ENCODE measurements at places on chromosomes 5 and 9.

DNA sequence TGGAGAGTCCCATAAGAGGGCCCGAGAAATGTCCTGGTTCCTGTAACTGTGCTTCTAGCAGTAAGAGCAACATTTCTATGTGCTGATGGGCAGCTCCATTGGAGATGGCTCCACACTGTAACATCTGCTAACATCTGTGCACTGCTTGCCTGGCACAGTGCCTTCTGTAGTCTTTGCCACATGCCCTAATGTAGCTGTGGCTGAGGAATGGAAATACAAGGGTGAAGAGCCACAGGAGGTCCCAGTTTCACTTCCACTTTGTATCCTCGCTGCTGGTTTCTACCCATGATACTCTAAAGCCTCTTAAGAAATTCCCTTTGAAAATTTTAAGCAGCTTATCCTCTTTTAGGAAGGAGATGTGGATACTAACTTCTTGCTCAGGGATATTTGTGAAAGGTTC is 97.4 kb downstream of the HOMER1 start:
- DNase-seq = peak; percentile 11

DNA sequence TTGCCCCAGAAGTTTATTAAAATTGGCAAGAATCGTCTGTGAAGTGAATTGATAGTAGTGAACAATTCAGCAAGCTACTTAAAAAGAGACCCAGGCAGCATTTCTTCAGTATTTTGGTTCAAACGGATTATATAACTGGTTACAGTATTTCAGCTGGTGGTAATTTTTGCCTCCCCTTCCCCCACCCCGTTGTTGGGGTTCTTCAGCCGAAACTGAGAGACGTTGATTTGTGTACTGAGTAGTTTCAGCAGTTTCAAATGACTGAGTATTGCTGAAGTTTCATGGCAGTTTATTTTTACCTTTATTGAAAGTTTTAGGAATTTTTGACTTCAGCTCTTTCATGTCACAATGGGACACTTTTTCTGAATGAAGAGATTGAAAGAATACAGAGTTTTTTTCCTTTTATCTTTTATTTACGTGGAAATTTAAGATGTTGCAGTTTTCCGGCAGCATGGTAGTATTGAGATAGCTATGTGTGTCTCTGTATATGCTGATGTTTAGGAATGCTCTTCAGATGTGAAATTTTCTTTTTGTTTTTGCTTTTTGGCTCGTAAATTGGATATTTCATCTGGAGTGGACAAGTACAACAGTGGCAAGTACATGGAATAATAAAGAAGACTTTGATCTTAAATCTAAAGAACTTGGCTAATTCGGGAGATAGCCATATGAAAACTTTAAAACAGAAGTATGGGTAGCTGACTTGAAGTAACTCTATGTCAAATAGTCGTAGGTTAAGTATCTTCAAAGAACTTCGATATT is 1.9 kb downstream of the GPBP1 start:
- no peak for DNase-seq

- DNase-seq = no peak
Observed at GRCh38 chr5:160333721-160334120, 21.4 kb upstream of the CCNJL start.

DNA sequence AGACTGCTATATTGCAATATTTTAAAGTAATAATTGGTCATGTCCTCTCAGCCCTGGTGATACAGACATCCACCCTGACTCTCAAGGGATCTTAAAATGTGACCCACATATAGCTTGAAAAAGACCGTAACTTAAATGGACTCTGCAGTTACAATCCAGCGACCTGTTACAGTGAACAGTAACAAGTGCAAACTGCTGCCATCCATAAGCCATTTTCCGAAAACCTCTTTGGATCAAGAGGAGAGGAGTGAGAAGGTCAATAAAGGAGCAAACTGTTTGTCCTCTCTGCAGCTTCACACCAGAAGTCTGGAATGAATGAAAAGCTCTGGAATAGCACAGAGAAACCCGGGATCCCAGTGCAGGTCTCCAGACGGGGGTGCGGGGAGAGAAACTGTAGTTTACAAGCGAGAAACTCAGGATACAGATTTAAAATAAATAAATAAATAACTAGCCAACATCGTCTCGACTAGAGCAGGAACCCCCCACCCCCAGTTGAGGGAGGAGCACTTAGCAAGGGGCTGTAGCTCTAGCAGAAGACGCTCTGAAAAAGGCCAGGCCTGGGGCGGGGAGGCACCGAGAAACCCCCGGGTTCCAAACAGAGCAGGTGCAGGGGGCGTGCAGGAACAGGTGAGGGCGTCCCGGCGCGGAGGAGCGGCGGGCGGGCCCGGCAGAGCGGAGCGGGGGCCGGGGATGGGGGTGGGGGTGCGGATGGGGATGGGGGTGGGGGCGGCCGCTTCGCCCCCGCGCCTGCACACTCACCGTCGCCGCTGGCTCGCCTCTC is 572 bp downstream of the ZDHHC21 start:
- peak; percentile 15 for DNase-seq

DNA sequence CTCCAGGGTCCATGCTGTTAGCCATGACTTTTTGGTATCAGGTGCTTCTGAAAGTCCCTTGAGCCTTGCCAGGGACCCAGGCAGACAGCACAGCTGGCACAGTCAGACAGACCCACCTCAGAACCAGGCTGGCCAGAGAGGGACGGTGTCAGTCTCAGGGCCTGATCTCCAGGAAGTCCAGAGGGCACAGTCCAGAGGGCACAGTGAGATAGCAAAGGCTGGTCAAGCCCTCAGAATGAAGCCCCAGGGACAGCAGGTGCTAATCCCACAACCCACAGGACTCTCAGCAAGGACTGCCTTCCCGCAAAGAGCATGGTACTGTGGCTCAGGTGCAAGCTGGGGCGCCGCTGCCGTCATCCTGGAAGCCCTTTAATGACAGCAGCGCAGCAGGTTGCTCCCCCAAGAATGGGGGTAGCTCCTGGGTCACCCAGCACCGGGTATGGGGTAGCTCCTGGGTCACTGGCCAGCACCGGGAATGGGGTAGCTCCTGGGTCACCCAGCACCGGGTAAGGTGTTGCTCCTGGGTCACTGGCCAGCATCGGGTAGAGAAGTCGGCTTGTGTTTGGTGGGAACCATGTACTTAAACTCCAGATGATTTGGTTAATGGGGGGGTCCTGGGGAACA is 105.6 kb upstream of the PHYKPL start:
- no peak for DNase-seq

- no peak for DNase-seq
Observed at GRCh38 chr9:137300567-137301080, 1.4 kb downstream of the NRARP start.

DNA sequence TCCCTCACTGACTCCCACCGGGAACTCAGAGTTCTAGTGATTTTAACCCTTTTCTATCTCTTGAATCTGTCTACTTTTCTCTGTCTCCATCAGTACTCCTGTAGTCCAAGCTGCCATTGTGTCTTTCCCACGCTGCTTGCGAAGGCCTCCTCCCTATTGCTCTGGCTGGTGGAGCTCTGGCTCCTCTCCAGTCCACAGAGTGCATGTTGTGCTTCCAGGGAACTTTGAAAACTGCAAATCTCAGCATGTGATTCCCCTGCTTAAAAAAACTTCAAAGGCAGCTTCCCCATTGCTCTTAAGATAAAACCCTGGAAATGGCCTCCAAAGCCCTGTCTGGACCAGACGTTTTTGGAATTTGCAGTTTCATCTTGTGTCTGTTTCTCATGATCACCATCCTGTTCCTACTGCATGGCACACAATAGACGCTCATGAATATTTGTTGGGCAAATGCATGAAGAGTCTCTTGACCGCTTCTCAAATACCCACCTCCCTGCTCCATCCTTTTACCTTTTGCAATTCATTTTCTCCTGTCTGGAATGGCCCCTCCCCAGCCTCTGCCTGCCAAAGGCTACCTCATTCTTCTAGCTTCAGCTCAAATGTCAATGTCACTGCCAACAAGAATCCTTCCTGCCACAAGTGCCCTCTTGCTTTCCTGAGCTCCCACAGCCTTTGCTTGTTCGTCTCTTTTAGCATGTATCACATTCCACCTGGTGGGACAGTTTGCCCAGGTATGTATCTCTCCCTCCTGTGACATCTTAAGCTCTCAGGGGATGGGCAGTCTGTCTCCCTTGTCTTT is 293.2 kb downstream of the ARHGAP26 start:
- peak; percentile 43 for DNase-seq

GRCh38 chr9:130786526-130786925 is 48.5 kb upstream of the ABL1 start:
- no peak for DNase-seq

- DNase-seq = peak; percentile 44
Observed at GRCh38 chr9:107215381-107215780, 67.7 kb upstream of the RAD23B start.

DNA sequence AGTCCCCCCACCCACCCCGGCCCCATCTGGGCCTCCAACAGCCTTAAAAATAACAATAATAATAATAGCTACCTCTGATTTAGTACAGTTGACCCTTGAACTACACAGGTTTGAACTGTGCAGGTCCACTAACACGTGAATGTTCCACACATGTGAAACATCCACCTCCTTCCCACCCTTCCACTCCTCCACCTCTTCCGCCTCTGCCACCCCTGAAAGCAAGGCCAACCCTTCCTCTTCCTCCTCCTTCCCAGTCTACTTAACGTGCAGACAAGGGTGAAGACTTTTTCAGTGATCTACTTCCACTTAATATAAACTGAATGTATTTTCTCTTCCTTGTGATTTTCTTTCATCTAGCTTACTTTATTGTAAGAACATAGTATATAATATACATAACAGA is 10.8 kb downstream of the PDGFRB start:
- DNase-seq = no peak

DNA sequence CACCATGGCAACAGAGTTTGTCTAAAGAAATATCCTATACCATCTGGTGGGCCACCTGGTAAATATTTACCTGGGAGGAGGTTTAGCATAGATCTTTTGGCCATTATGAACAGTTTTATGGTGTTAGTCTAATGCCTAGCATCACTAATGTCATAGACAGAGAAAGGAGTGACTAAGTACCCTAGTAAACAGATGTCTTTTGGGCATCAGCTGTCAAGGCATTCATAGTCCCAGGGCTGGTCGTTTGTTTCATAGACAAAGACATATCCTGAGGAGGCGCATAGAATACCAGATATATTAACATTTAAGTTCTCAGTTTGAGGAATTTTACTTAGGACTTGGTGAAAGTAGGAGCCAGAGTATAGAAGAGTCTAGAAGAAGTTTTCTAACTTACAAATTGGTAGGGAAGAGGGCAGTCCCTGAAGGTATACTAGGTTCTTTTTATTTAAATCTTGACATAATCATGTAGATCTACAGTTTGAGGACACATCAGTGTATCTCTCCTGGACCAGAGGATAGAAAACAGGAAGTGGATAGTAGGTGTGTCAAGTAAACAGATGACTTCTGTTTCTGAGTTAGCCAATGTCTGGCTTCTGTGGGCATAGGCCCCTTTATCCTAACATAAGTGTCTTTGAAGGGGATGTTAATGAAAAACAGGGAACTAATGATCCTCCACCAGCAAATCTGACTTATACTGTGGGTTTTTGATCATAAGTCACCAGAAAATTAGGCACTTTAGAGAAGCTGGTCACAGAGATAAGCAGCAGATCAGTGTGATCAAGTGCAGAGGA is 105.0 kb upstream of the PRSS3 start:
- DNase-seq = no peak

DNA sequence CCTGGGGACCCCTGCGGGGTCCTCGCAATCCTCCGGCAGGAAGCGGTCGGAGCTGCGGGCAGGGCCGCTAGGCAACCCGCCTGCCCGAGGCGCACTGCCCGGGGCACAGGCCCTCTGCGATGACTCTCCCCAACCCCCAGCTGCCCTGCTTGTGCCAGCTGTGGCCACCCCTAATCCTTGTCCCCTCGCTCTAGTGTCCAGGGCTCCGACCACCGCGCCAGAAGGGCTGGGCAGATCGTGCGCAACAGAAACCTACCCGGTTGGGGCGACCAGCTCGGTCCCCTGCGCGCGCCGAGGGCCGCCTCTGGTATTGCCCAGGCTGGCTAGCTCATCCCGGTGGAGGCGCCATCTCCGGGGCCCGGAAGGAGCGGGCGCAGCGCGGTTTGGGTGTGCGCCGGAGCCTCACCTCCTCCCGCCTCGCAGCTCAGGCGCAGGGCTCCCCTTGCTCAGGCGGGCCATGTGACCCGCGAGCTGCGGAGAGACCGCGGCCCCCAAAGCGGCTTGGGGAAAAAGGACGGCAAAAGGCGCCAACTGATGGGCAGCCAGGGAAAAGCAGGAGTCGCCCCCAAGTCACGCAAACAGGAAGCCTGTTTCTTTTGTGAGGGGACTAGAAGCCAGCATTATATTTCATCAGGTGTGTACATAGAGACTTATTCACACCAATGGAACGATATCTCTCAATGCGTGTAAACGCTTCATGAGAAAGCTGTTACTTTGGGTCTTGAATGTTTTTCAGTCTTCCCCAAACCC is 46.8 kb upstream of the RNF20 start:
- peak; percentile 62 for DNase-seq

DNA sequence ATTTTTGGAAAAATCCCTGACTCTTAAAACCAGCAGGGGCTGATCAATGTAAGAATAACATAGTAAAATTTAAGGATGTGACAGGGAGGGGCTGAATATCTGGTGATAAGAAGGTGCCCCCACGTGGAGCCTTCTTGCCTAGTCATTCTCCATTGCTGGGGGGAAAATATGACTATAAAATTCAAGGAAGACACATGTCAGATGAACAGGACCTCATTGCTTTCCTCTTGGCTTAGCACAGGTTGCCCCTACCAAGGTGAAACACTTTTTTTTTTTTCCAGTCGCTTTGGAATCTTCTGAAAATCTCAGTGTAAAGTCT is 310.9 kb downstream of the EFNA5 start:
- DNase-seq = no peak

- no peak for DNase-seq
Observed at GRCh38 chr5:157677931-157678330, 6.6 kb downstream of the C5orf52 start.

GRCh38 chr9:79185866-79186265 is 385.9 kb upstream of the TLE4 start:
- peak; percentile 33 for DNase-seq

DNA sequence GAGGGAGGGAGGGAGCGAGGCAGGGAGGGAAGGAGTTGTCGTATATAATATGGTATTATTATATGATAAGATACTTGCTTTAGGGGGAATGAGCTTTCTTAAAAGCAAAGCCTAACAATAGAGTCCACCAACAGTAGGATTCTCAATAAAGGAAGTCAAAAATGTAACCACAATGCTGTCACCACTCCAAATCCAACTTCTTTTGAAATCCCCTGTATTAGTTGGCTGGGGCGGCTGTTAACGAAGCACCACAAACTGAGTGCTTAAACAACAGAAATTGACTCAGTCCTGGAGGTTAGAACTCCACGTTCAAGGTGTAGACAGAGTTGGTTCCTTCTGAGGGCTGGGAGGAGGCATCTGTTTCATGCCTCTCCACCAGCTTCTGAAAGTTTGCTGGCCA is 23.1 kb downstream of the GAS1 start:
- DNase-seq = no peak

DNA sequence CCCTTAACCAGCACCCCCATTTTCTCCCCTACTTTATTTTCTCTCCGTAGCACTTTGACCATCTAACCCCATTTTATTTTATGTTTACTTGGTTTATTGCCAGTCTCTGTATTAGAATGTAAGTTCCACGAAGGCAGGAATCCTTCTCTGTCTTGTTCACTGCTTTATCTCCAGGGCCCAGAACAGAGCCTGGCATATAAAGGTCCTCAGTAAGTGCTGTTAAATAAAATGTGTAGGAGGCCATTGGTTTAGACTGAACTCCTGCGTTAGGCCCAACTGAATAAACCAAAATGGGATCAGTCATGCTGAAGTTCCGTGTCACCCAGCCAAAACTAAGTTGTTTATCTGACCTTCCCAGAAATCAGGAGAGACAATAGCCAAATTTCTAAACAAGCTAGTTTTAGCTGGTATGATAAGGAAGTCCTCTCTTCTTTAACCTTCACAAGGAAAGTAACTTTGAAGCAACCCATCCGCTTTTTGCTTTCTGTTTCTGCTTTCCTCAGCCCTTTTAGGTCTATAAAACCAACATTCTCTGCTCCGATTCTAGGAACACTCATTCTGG is 29.0 kb upstream of the CCNJL start:
- DNase-seq = no peak

All from fibroblast of skin of back (primary cell).